ENCODE measurements at places on chromosomes 5 and 9.
A peak's percentile ranks its signal among the peaks of the same experiment; 100 is the strongest.

- no peak for DNase-seq
Observed at GRCh38 chr9:96441798-96442445, 8.0 kb upstream of the HABP4 start.

- no peak for DNase-seq
Observed at GRCh38 chr5:169299191-169299662, 1.7 kb downstream of the SLIT3 start.

GRCh38 chr5:35089334-35090314 is 41.9 kb upstream of the AGXT2 start:
- peak; percentile 50 for DNase-seq

DNA sequence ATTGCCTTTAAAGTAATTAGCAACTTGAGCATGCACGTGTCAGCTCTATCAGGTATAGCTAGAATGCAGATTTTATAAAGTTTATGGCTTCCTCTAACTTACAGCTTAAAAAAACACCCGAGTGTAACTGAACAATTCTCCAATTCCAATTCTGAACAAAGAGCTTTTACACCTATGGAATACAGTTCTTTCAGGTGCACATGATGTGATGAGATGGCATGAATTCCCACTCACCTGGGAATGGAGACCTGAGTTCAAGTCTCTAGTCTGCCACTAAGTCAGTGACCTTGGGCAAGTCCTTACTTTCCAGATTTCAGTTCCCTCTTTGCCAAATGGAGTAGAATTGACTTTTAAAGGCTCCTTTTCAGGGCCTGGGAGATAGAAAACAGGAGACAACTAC is 1.8 kb downstream of the ZFAND5 start:
- no peak for DNase-seq

DNA sequence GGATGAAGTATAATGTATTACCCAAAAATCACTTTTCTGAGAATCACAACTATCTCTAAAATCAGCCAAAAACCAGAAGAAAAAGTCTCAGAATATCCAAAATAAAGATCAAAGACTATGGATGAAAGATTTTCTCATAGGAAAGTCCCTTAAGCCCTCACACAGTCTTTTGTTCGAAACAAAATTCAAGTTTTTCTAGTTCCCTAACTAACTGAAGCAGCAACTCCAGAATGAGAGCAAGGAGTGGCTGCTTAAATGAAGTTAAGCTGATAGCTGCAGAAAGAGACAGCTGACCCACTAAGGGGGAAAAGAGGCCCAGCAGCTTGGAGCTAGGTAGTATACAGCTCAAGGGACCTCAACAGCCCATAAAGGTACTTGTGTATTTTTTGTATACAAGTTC is 8.4 kb downstream of the ZBTB5 start:
- DNase-seq, result no peak

GRCh38 chr5:111505096-111505495 is 7.2 kb downstream of the STARD4 start:
- no peak for DNase-seq

All from GM04503 (cell line).